NCI-H774 (cell line): ENCODE measurements at places on chromosomes 11 and 22.

DNA sequence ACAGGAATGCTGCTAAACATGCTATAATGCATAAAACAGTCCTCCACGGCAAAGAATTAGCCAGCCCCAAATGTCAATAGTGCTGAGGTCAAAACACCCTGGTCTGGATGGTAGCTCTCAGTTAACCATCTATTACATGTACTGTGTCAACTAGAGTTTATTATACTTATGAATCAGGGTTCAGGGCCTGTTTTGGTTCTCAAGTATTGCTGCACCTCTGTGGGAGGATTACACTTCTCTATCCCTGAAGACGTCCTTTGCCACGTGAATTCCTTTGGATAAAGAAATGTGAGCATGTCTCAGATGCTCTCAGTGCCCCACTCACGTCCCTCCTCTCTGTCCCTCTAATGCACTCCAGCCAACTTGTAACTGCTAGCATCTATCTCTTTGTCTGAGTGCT, 53.4 kb downstream of the SLC1A2 start:
- no peak for DNase-seq

GRCh38 chr11:74006743-74007304, 2.1 kb downstream of the UCP3 start:
- DNase-seq: no peak

DNA sequence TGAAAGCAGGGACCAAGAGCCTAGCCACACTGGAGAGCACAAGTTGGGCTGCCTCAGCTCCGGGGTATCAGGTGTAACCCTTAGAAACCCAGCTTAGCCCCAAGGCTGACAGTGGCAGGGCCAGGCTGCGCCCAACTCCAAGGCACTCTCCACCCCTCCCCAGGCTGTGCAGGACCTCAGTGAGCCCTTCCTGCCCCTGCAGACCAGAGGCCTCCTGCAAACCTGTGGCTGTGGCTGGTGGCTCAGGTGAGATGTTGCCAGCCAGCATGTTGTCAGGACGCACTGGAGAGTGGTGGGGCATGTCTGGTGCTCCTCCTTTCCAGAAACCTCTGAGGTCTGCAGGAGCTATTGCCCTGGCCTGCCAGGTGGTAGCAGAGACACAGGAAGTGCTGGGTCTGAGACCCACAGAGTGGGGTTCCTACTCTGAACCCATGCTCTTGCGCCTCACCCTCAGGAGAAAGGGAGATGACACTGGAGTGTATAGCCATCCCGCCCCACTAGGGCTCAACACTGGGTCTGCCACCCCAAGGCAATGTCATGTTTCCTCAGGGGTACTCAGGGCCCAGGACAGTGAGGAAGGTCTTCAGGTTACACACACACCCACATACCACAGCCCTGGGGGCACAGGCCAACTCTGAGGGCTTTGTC, 2.4 kb upstream of the SCARF2 start:
- no peak for DNase-seq

GRCh38 chr22:36301851-36302250, 48.9 kb downstream of the APOL1 start:
- no peak for DNase-seq

GRCh38 chr22:44398856-44399837, 86.4 kb upstream of the SHISAL1 start:
- DNase-seq: no peak

GRCh38 chr22:46355369-46355995, 20.0 kb downstream of the TRMU start:
- DNase-seq: no peak

GRCh38 chr22:25878933-25879332, 136.9 kb downstream of the MYO18B start:
- DNase-seq: peak; percentile 39

- DNase-seq: peak; percentile 19
Observed at GRCh38 chr11:69044111-69045013, 4.4 kb upstream of the TPCN2 start.

- DNase-seq: no peak
Observed at GRCh38 chr22:43749473-43749872, 62.6 kb downstream of the EFCAB6 start.

- DNase-seq: peak; percentile 77
Observed at GRCh38 chr11:112999520-112999919, 38.3 kb downstream of the NCAM1 start.

GRCh38 chr11:36009473-36009872, 65.6 kb downstream of the LDLRAD3 start:
- no peak for DNase-seq

GRCh38 chr11:2528301-2529050, 83.7 kb downstream of the KCNQ1 start:
- DNase-seq: no peak

- DNase-seq: no peak
Observed at GRCh38 chr11:59078435-59078834, 7.7 kb upstream of the GLYATL1B start.

DNA sequence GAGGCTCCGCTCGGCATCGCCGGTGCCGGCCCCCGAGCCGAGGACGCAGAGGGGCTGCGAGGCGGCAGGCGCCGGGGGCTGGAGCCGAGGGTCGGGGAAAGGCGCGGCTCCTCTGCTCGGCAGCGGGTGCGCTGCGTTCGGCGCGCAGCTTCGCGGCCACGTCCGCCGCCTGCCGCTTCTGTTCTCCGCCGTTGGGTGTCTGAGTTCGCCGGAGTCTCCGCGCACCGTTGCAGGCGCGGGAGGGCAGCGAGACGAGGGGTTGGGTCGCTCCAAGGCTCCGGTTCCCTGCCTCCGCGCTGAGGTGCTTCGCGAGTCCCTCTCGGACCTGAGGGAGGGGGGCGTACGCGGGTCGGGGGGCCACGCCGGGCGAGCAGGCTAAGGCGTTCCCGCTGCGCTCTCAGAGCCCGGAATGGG, 347 bp downstream of the MN1 start:
- no peak for DNase-seq

DNA sequence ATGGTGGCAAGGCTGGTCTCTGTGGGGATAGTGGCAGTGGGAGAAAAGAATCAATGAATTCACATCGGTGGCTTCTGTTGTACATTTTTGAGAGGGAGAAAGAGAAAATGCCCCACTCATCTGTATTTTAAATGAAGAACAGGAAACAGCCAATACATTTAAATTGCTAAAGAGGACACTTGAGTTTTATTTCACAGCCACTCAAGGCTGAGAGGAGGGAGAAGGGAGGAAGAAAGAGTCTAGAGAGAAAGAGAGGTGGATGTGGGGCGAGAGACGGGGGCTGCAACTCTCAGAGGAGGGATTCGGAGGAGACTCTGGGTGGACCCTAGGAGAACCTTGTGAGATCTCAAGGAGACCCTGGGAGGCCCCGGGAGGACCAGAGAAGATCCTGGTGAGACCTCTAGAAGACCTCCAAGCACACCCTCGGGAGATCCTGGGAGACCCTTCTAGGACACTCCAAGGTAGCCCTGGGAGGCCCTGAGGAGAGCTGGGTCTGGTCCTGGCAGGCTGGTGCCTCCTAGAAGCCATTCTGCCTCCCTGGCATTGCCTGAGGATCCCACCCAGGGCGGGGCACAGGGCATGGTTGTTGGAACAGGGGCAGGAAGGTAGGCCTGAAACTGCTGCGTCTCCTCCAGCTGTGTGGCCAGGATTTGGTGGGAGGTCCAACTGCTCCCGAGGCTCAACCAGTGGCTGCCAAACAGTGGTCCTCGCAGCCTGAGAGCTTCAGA, 91.0 kb upstream of the SHISAL1 start:
- no peak for DNase-seq

DNA sequence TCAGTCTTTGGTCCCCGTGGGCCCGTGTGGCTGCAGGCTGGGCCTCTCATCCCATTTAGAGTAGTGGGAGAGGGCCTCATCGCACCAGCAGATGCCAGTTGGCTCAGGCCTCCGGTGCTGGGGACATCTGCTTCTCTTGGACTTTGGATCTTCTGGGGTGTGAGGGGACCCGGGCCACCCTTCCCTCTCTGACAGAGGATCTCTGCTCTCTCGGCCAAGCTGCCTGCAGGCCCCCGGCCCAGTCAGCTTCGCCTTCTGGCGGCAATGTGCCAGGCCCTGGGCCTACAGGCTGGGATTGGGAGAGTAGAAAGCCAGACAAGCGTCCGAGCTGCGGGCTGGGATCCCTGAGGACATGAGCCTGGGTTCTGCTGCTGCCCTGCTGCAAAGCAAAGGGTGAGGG, 15.0 kb upstream of the FGF3 start:
- no peak for DNase-seq

- no peak for DNase-seq
Observed at GRCh38 chr22:37443086-37443485, 15.8 kb upstream of the ELFN2 start.

GRCh38 chr11:105960252-105961245, 61.5 kb downstream of the MSANTD4 start:
- no peak for DNase-seq

- no peak for DNase-seq
Observed at GRCh38 chr22:39900306-39901227, at the start of gene GRAP2. Gene GRAP2 (plus strand): TSS chr22:39901084. CDS start chr22:39947107, 46,023 bp downstream.

GRCh38 chr11:85695546-85695945, 9.6 kb upstream of the CCDC89 start:
- DNase-seq: no peak

- no peak for DNase-seq
Observed at GRCh38 chr11:86888164-86889000, 66.8 kb downstream of the FZD4 start.

- no peak for DNase-seq
Observed at GRCh38 chr11:47946682-47947559, 33.4 kb upstream of the PTPRJ start.

DNA sequence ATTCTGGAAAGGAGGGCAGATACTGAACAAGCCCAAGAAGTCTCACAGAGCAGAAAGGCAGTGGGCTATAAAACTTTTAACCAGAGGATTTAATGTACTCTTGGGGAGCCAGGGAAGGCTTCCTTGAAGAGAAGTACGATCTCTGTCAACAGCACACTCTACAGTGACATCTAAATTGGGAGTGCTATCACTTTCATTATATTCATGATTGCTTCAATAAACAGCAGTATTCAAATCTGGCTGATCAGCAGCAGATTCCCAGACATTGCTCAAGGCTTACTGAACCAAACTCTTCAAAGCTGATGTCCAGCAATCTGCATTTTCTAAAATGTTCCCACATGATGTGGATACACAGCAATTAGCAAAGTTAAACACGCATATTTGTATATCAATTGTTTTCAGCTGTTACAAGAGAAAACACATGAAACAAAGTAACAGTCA, 44.2 kb downstream of the SYTL2 start:
- no peak for DNase-seq

DNA sequence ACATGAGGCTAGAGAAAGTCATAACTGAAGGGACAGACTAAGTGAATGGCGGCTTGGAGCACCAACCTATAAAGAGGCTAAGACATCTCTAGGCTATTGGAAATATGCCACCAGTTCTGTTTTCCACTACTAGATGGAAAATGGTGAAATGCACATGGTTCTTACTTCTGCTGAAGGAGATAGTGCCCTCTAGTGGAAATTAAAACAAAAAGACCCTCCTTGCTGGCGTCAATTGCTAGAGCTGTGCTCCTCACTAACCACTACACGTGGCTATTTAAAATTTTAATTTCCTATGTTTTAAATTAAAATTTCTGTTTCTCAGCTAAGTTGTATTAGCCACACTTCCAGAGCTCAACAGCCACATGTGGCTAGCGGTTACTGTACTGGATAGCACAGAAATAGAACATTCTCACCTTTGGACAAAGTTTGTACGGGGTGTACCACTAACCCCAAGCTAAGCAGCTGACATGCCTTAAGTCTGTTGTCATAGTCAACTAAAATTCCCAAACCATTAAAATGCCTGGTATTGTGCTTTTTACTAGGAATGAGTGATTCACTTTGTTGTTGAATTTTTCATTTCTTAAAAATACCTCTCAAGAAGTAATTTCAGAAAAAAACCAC, 34.1 kb upstream of the CALCA start:
- DNase-seq: no peak

DNA sequence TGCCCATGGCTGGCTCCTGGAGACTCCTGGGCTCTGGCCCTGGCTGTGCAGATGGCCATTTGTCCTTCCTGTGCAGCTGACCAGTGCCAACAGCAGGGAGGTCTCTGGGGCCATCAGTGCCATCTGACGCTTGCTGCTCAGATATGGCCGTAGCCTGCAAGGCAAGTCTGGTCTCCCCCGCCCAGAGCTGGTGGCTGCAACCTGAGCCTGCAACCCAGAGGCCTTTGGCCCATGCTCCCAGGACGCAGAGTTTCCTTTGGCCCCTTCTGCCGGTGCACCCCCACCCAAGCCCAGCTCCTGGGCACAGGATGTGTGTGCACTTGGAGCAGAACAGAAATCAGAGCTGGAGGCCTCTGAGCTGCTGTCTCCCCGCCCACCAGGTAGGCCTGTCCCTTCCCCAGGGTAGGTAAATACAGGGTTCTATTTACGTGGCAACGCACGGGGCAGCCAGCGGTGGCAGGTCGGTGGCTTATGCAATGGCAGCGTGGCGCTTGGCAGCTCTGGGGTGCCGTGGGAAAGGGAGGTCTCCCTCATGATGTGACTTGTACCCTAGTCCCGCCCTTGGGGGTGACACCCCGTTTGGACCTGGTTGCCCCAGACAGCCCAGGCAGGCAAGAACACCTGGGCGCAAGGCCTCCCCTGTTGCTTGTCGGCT, 21.0 kb upstream of the MYEOV start:
- no peak for DNase-seq

GRCh38 chr22:24386937-24387471, 40.4 kb upstream of the ADORA2A start:
- DNase-seq: no peak

DNA sequence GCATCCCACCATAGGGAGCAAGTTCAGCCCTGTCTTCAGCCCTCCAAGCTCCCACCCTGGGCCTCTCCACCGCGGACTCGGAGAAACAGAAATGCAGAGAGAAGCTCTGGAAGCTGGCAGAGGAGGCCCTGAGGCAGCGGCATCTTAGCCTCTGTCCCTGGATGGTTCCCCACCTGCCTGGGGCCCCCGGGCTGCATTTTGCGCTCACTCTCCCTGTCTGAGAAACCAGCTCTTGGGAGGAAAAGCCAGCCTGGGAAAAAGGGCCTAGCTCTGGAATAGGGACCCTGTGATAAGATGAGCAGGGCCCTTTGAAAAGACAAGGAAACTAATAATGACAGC, 12.0 kb upstream of the SPI1 start:
- DNase-seq: no peak

GRCh38 chr22:48192920-48193319, 1430.5 kb downstream of the TBC1D22A start:
- DNase-seq: no peak

DNA sequence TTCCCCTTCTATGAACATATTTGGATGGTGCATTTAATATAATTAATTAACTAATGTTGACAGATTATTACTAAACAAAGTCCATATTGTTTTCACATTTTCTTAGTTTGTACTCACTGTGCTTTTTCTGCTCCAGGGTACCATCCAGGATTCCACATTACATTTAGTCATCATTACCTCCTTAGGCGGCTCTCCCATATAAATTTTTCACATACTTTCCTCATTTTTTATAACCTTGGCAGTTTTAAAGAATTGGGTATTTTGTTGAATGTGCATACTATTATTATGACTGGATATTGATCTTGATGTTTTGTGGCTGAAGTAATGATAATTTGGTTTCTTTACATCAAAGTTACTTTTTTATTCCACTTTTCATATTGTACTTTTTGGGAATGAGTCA, 755.6 kb upstream of the ANO3 start:
- no peak for DNase-seq
